ENCODE measurements at places on chromosomes 5 and 9. TPM values are rescaled to one million over a fixed set of nuclear protein-coding genes. Genes with fewer than 3 reads are reported as not detected.

DNA sequence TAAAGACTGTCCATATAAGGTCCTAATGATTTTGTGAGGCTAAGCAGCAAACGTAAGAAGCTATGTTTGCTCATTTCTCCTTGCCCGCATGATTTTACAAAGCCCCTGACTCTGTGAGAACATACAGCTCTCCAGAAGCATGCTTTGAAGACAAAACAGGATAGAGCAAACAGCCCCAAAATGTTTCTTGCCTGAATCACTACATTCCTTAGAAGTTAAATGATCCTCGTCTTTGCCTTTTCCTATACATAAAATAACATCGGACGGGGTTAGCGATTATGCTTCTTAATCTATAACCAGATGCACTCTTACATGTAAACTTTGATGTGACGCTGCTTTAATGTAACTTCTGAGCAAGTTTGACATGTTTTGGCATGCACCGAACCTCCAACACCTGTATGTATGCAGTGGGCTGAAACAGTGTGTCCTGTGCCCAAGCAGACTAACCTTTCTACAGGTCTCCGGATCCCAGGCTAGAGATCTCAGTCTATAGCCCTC is 353.7 kb downstream of the CETN3 start:
- DNase-seq: no peak

RGP1 gene
- total RNA-seq: 32.6 TPM

GRCh38 chr5:7878381-7878873 is 9.5 kb downstream of the MTRR start:
- no peak for DNase-seq

DNA sequence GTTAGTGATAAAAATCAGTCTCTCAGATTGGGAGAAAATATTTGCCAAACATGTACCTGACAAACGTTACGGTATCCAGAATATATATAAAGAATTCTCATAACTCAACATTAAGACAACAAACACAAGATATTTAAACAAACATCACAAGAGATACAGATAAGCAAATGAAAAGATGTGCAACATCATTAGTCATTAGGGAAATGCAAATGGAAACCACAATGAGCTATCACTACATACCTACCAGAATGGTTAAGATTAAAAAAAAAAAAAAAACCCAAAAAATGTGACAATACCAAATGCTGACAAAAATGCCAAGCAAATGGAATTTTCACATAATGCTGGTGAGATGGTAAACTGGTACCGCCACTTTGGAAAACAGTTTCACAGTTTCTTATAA is 15.4 kb downstream of the CERT1 start:
- DNase-seq: no peak

DNA sequence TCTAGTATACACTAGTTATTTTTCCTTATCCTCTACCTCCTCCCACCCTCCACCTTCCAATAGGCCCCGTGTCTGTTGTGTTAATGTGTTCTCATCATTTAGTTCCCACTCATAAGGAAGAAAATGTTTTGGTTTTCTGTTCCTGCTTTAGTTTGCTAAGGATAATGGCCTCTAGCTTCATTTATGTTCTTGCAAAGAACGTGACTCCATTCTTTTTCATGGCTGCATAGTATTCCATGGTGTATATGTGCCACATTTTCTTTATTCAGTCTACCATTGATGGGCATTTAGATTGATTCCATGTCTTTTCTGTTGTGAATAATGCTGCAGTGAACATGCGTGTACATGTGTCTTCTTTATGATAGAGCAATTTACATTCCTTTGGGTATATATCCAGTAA is 146.5 kb upstream of the GAS1 start:
- DNase-seq: no peak

TMEM215 gene
- not detected for total RNA-seq

DNA sequence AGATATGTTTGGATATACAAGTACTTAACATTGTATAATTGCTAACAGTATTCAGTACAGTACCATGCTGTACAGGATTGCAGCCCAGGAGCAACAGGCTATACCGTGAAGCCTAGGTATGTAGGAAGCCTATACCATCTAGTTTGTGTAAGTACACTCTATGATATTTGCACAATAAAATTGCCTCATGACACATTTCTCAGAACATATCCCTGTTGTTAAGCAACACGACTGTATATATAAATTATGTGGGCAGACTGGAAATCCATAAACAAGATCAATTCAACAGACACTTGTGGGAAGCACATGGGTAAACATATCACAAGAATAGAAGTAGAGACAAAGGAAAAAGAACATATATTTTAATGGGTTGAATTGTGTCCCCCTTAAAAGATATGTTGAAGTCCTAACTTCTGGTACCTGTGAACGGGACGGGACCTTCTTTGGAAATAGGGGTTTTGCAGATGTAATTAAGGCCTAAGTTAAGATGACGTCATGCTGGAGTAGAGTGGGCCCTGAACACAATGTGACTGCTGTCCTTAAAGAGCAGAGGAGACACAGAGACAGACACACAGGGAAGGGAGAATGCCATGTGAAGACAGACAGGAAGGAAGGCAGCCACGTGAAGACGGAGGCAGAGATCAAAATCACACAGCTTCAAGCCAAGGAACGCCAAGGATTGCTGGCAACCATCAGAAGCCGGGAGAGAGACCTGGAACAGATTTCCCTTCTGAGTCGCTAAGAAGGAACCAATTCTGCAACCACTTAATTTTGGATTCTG is 76.3 kb downstream of the SCAI start:
- DNase-seq: no peak

NMUR2 gene
- not detected for total RNA-seq

HSDL2 gene
- 33.9 TPM for total RNA-seq

DNA sequence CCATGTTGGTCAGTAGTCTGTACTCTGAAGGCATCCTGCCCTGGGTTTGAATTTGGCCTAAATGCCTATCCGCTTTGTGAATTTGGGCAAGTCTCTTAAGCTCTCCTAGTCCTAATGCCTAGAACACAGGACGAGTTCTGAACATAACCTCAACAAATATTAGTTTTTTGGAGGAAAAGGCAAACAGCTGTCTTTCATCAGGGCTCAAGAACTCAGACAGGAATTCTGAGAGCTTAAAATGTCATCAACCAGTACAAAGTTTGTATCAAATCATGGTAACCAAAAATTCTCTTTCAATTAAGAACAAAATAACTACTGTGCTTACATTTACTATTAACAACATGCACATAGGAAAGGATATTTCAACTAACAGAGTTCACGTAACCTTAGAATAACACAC is 182.5 kb upstream of the PPP1R2B start:
- DNase-seq: no peak

DNA sequence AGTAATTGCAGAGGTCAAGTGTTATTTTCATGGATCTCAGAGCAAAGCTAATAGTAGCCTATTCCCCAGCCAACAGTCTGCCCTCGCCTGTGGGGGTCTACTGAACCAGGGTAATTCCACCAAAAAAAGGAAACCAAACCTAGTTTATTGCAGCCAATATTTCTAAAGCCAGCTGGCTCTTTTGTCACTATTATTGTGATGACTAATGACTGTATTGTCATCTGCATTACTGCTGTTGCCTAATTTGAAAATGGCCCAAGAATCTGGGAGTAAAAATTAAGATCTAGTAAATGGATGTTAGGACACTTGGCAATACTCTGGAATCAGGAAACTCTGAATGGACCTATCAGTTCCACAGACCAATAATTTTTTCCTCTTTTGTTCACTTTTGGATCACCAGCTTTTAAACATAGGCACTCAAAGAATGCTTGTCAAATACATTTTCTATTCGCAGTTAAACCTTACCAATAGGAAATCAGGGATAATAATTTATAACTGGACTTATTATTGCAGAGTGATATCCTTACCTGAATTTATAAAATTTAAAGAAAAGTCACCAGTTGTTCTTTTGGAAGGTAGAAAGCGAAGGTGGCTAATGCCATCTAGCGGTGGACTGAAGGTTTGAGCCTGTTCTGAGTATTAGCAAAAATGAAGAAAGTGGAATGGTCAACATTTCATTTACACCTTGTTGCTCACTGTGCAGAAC is 69.2 kb downstream of the SYK start:
- peak; percentile 27 for DNase-seq

- peak; percentile 19 for DNase-seq
Observed at GRCh38 chr5:118611332-118611945, 376.9 kb downstream of the DTWD2 start.

- DNase-seq: no peak
Observed at GRCh38 chr5:67315082-67315989, 118.7 kb upstream of the CD180 start.

DNA sequence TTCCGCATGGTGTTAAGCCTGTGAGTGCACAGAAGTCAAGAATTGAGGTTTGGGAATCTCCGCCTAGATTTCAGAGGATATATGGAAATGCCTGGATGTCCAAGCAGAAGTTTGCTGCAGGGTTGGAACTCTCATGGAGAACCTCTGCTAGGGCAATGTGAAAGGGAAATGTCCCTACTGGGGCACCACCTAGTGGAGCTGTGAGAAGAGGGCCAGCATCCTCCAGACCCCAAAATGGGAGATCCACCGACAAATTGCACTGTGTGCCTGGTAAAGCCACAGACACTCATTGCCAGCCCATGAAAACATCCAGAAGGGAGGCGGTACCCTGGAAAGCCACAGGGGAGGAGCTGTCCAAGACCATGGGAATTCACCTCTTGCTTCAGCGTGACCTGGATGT is 3.6 kb upstream of the SAXO1 start:
- DNase-seq: no peak

GRCh38 chr9:127897193-127897692 is 2.2 kb downstream of the ST6GALNAC6 start:
- DNase-seq: no peak

- peak; percentile 61 for DNase-seq
Observed at GRCh38 chr9:82961504-82962125, 101.3 kb downstream of the RASEF start.

GRCh38 chr9:36798350-36799065 is 225.8 kb downstream of the MELK start:
- no peak for DNase-seq

- DNase-seq: no peak
Observed at GRCh38 chr5:123508441-123508840, 3.5 kb upstream of the CSNK1G3 start.

TMEM174 gene
- not detected for total RNA-seq

GRCh38 chr9:111728617-111729366 is 65.9 kb downstream of the SHOC1 start:
- DNase-seq: peak; percentile 87

DNA sequence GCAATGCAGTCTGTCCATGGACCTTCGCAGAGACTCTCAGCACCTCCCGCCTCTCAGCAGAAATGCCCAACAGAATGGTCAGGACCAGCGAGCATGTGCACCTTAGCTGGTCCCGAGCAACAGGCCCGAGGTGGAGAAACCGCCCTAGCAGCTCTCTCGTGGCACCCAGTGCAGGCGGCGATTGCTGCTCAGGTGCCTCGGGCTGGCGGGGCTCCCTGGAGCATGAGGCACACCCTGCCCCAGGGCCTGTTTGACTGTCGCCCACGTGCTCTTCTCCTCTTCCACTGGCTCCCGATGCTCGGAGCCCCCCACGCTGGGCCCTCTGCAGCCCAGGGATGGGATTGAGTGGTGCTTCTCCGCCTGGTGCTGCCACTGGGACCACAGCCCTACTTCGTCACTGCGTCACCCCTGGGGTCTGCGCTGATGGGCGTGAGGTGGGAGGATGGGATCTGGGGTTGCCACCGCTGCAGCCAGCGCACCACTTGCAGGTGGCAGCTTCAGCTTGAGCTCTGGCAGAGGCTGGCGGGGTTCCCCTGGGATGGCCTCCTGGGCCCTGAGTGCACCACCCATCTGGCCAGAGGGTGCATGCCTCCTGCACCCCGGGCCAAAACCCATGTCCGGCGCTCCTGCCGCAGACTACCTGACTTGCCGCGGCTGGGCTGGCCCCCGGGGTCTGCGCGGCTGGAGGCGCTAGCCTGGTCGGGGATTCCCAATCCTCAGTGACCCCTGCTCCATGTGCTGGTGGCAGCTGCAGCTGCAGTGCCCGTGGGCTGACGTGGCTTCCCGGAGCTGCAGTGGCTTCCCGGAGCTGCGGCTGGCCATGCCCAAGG is 244.2 kb downstream of the FOXD4L6 start:
- no peak for DNase-seq

FOXD4L4 gene
- total RNA-seq: 0.52 TPM

CCL27 gene
- total RNA-seq: 1.0 TPM

DNA sequence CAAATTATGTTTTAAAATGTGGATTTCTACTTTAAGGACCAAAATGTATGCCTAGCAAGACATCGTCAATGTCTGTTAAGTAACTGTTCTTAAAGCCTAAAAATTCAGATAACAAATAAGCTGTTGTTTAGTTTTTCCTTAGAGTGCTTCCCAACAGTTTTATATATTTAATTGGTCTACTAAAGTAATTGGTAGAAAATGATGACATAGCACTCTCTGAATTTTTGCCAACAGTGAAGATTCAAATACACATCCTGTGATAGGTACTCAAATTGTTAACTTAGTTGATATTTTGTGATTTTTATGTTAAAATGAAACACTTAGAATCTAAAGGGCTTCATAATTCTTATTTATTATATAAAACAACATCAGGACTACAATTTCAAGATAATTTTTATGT is 107.5 kb downstream of the TMEM232 start:
- no peak for DNase-seq

GRCh38 chr5:178301641-178302040 is 69.0 kb upstream of the PHYKPL start:
- no peak for DNase-seq

DNA sequence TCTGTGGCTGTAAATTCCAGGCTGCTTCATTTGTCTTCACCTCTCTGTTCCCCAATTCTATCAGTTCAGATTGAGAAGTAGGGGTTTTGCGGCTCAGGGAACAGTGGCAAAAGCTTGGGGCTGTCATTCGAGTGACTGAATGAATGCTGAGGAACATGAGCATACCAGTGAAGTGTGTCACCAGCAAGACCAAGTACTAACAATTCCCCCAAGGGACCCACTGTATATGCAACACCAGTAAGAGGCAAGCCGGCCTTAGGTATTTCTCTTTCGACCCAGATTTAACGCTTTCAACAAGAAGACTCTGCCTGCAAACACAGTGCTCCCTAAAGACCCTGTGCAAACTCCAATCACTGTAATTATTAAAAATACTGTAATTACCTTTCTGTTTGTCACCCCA is 25.8 kb downstream of the KLHL3 start:
- DNase-seq: no peak

DNA sequence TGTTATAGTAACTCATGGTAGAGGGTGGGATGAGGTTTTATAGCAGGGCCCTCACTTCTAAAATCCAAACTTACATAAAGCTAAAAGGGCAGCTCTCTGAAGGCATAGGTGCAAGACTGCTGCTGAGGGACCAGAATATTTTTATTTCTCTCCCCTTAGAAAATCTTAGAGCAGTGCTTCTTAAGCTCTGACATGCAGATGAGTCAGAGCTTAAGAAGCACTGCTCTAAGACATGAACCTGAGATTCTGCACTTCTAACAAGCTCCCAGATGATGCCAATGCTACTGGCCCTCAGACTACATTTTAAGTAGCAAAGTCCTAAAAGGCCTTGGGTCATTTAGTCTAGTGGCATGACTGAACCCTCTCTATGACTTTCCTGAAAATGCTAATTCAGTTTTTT is 97.6 kb upstream of the SPRY4 start:
- DNase-seq: no peak

GRCh38 chr9:133383438-133383837 is 7.3 kb downstream of the STKLD1 start:
- DNase-seq: no peak

DMRTA1 gene
- total RNA-seq: not detected

GRCh38 chr5:132257131-132258101 is at the start of gene PDLIM4:
PDLIM4 (plus strand) TSS chr5:132257696; CDS start chr5:132257735, 39 bp downstream.
- DNase-seq: no peak

SPOCK1 gene
- total RNA-seq: 0.27 TPM

SLC4A9 gene
- 0.49 TPM for total RNA-seq

GRCh38 chr9:30713243-30713642 is 1671.2 kb upstream of the ACO1 start:
- DNase-seq: no peak

ERCC6L2 gene
- 39.2 TPM for total RNA-seq

GRCh38 chr9:124941679-124942561 is 1.0 kb upstream of the GOLGA1 start:
- peak; percentile 2 for DNase-seq

All from HCT116 (cell line).